Muscle of back (tissue), 13 donors: ENCODE measurements at places on chromosomes 2 and 18.
A peak's percentile ranks its signal among the peaks of the same experiment; 100 is the strongest.

- DNase-seq: no peak
These were observed 44.4 kb upstream of the SETBP1 start for GRCh38 chr18:44636241-44636640.

DNA sequence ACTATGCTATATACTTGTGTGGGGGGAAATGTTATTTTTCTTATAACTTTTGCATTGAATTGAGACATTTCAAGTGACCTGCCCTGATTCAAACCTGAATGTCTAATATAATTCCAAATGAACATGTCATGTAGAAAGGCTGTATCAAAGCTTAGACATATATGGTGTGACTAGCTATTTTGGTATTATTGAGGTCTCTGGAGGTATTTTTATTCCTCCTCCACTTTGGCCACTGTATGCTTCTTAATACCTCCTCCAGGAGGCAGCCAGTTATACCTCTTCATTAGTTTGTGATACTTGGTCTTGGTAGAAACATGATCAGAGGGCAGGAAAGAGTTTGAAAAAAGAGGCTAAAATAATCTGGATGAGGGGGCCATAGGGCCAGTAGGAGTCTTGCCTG, 217.1 kb downstream of the TCF4 start:
- no peak for DNase-seq

DNA sequence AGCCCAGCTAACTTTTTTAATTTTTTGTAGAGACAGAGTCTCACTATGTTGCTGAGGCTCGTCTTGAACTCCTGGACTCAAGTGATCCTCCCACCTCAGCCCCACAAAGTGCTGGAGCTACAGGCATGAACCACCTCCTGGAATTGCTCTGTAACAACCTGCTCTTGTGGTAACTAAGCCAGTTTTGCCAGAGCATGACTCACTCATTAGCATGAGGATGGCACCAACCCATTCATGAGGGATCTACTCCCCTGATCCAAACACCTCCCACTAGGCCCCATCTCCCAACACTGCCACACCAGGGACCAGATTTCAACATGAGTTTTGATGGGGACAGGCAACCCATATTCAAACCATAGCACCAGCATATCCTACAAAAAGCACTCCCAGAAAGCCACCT, 348.9 kb upstream of the RAB12 start:
- no peak for DNase-seq

- DNase-seq: no peak
These were observed 34.3 kb downstream of the DARS1 start for GRCh38 chr2:135951041-135951583.

DNA sequence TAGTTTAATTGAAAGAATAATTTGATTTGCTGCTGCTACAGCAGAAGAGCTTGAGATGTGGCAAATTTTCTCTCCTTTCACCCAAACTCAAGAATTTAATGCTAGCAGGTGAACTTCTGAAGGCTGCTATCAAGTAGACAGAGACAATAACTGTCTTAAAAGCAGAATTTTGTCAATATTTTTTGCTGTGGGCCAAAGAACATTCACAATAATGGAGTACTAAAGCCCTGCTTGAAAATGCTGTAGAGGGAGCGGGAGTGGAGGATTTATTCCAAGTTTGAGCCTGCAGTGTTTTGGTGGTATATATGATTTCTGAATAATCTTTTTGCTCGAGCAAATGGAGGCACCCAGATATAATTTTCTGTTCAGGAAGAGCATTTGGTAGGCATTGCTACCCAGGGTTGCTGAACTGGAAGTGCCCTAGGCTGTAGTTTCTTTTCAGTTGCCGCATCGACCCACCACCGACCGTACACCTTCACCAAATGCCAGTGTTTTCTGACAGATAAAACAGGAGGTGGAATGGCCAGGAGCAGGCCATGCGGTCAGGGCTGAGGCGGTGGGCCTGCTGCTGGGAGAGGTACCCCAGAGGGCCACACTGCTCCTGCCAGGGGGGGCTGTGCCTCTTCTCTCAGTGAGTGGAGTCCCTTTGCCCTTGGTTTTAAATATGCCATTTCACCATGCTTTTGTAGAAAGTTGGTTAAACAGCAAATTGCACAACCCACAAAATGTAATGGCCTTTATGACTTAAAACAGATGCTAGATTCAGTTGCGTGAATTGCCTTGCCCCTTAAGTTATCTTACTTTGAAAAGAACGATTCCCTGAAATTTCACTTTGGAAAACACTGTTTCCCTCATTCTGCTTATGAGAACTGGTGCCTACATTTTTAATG, 36.4 kb downstream of the TSHZ1 start:
- no peak for DNase-seq

DNA sequence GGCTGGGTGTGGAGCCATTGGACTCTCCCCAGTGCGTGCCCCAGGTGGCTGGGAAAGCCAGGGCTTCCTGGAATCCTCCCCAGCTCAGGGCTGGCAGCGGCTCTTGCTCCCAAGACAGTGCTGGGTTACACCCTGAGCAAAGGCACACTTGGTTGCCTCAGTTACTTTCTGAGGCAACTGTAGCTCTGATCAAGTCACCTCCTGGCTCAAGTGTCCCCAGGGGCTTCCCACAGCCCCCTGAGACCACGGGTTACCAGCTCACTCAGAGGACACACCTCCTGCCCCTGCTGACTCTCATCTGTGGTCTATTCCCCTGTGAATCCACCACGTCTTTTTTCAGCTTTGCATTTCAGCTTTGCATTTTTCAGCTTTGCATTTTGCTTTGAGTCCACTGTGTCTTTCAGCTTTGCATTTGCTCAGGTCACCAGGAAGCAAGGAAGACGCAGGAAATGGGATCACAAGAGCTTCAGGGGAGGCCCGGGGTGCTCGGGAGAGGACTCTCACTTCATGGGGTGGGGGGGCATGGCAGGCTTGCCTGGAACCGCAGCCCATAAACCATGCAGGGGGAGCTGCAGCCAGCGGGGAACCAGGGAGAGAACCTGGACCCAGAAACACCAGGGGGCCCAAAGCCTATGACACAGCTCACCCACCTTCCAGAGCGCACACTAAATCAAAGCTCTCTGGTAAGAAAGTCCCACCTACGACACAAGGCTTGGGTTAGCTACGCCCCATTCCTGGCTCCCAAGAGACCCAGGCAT, 138.0 kb upstream of the ASB18 start:
- no peak for DNase-seq

- peak; percentile 33 for DNase-seq
These were observed 698 bp upstream of the TMEM237 start for GRCh38 chr2:201644001-201644400.

DNA sequence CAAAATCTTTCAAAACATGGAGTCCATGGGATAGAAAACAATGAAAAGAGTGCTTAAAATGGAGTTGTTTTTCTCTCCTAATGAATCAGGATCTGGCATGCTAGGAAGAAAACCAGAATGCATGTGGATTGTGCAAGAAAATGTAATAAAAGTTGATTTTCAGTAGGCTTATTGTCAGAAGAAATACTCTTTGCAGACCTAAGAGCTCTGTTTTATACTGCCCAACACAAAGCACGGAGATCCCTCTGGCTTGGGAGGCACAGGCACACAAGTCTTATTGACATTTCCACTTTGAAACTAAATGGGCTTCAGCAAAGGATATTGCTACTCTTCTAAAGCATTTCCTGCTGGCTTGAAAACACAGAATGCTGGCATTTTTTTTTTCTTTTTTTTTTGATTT, 15.5 kb upstream of the DAPL1 start:
- no peak for DNase-seq

- DNase-seq: no peak
These were observed 10.7 kb upstream of the HNRNPA3 start for GRCh38 chr2:177201919-177202346.

DNA sequence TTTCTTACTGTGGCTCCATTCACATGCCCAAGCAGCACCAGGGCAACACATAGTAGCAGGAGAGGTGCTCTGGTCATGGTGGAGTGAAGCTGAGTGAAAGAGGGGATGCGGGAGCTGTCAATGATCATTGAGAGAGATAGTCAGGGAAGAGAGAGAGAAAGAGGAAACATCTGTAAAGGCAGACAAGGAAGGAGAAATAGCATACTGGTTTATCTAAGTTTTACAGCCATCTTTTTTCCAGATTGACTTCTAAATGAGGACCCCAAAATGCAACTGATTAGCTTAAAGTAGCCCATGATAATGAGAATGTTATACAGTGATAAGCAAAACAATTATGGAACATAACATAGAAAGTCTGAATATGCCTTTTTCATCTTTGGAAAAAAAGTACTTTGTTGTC, at the start of gene C2orf66:
Gene C2orf66 (minus strand): TSS at position 96 of the 400 bp plus-strand sequence. CDS start 19 bp downstream, at position 77.
- DNase-seq: no peak
